ENCODE measurements at places on chromosomes 5 and 9. TPM values are rescaled to one million over a fixed set of nuclear protein-coding genes. Genes with fewer than 3 reads are reported as not detected.

CTNND2 gene
- 0.49 TPM for total RNA-seq

BRD8 gene
- 37.1 TPM for total RNA-seq

PCDHB9 gene
- total RNA-seq = 1.3 TPM

DOCK2 gene
- 4.5 TPM for total RNA-seq

PLAC8L1 gene
- total RNA-seq = 0.18 TPM

C9orf153 gene
- total RNA-seq = 0.49 TPM

MUSK gene
- total RNA-seq = 13.2 TPM

LPAR1 gene
- 59.7 TPM for total RNA-seq

ITK gene
- 0.13 TPM for total RNA-seq

TMEM174 gene
- not detected for total RNA-seq

TAF11L10 gene
- not detected for total RNA-seq

ASTN2 gene
- 3.5 TPM for total RNA-seq

Data from muscle of leg (tissue), 16 donors.